AG08396 (cell line): ENCODE measurements at places on chromosomes 11 and 22.

DNA sequence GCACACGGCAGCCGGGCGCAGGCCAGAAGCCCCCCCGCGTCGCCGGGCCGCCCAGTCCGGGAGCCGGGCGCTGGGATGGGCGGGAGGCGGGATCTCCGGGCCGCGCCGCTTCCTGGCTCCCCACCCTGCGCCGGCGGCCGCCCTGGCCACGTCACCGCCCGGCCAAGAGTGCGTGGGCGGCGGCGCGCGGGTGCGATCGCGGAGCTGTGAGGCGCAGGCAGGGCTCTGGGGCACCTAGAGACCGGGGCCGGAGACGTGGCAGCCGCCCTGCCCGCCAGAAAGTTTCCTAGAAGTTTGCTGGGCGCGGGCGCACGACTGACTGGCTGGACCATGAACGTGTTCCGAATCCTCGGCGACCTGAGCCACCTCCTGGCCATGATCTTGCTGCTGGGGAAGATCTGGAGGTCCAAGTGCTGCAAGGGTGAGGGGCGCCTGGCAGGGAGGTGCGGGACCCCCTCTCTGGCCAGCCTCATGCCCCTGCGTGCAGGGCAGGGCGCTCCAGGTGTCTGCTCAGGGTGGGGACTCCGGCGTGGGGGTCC, at the start of gene KDELR3:
Gene KDELR3 (plus strand): TSS at position 193 of the 539 bp plus-strand sequence. CDS start 138 bp downstream, at position 331.
- DNase-seq, result peak; percentile 97

DNA sequence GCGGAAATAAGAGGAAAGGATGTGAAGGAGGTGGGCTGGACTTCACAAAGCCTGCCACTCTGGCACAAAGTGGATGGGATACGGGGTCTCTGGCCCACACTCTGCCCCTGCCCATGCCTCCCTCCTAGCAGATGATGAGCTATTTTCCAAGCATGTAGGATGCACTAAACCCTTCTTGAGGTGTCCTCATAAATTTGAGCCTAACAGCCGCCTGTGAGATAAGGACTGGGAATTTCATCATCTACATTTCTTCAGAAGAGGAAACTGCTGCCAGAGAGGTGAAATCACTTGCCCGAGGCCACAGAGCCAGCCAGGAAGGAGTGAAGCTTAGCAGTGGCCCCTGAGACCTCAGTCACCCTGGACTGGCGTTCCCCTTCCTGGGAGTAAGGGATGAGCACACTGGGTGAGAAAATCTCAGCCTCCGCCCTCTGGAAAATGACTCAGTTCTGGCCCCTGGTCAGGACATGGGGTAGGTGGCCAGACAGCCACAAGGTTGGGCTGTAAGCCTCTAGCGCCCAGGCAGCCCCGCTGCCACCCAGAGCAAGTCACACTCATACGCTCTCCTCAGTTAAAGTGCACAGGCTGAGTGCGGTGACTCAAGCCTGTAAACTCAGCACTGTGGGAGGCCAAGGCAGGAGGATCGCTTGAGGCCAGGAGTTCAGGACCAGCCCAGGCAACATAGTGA, 27.9 kb downstream of the MB start:
- no peak for DNase-seq

DNA sequence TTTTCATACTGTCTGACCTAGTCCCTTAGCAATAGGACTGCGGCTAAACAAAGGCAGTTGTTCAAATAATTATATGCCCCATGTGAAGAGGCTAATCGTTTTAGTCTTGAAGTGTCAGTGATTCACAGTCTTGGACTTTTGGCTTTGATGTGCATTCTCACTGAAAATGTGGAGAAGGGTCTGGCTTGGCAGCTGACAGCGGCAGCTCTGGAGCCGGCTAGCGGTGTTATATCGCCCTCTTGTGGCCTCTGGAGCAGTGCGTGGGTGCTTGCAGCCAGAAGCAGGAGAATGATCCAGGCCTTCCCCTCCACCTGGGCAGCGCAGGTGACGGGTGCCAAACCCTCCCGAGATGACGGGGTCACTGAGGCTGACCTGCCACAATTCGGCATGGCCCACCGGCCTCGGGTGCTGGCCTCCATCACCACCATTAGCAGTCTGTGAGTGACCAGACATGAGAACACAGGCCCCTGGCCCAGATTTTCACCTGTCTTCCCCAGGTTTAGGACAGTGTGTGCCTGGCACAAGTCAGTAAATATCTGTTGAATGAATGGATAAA, 90.3 kb upstream of the PITPNB start:
- DNase-seq, result peak; percentile 92

- peak; percentile 78 for DNase-seq
Observed at GRCh38 chr22:37681556-37682049, 4.5 kb upstream of the NOL12 start.

DNA sequence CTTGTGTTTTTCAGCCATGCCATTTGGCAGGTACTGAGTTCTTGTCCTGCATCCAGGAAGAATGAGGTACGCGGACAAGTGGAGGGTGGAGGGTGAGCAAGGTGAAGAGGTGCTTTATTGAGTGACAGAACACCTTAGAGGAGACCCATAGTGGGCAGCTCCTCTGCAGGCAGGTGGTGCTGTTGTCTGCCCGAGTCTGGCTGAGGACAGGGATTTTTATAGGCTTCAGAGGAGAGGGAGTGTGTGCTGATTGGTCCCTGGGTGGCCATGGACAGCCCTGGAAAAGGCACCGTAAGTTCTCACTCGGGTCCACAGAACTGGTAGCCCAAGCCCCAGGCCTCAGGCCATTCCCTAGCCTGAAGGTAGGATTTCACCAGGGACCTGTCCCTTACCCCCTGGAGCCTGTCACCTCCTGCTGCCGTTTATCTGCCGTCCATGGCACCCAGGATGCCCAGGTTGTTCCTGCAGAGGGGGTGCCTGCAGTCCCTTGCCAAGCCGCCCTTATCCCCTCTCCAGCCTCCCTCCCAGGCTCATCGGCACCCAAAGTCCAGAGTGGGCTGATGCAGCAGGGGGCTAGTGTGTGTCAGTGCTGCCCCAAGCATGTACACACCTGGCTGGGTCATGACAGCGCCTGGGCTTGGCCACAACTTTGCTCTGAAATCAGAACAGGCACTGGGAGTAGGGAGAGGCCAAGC, 213.6 kb downstream of the LRRC4C start:
- no peak for DNase-seq

DNA sequence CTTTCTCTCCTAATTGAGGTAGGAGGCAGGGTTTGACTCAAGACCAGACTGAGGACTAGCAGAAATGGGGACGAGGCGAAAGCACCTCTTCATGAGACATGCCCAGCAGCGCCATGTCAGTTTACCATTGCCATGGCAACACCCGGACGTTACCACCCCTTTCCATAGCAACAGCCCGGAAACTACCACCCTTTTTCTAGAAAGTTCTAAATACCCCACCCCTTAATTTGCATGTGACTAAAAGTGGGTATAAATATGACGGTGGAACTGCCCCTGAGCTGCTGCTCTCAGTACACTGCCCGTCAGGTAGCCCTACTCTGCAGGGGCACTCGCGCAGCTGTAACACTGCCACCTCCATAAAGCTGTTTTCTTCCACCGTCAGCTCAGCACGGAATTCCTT, 5.9 kb upstream of the RAC2 start:
- no peak for DNase-seq

GRCh38 chr11:75576499-75576918, 14.5 kb downstream of the SERPINH1 start:
- DNase-seq, result peak; percentile 61

GRCh38 chr11:77401486-77402217, 72.2 kb downstream of the PAK1 start:
- DNase-seq, result no peak

DNA sequence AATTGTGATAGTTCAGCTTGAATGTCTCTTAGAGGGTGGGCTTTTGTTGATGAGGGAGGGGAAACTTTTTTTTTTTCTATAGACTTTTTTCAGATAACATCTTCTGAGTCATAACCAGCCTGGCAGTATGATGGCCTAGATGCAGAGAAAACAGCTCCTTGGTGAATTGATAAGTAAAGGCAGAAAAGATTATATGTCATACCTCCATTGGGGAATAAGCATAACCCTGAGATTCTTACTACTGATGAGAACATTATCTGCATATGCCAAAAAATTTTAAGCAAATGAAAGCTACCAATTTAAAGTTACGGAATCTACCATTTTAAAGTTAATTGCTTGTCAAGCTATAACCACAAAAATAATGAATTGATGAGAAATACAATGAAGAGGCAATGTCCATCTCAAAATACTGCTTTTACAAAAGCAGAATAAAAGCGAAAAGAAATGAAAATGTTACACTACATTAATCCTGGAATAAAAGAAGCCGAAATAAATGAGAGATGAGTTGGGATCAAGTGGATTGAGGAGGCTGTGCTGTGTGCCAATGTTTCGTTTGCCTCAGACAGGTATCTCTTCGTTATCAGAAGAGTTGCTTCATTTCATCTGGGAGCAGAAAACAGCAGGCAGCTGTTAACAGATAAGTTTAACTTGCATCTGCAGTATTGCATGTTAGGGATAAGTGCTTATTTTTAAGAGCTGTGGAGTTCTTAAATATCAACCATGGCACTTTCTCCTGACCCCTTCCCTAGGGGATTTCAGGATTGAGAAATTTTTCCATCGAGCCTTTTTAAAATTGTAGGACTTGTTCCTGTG, 3.9 kb downstream of the MALAT1 start:
- DNase-seq, result no peak

- DNase-seq, result no peak
Observed at GRCh38 chr22:34587357-34588356, 478.3 kb upstream of the ISX start.

GRCh38 chr11:129910360-129910759, 15.0 kb upstream of the NFRKB start:
- no peak for DNase-seq

DNA sequence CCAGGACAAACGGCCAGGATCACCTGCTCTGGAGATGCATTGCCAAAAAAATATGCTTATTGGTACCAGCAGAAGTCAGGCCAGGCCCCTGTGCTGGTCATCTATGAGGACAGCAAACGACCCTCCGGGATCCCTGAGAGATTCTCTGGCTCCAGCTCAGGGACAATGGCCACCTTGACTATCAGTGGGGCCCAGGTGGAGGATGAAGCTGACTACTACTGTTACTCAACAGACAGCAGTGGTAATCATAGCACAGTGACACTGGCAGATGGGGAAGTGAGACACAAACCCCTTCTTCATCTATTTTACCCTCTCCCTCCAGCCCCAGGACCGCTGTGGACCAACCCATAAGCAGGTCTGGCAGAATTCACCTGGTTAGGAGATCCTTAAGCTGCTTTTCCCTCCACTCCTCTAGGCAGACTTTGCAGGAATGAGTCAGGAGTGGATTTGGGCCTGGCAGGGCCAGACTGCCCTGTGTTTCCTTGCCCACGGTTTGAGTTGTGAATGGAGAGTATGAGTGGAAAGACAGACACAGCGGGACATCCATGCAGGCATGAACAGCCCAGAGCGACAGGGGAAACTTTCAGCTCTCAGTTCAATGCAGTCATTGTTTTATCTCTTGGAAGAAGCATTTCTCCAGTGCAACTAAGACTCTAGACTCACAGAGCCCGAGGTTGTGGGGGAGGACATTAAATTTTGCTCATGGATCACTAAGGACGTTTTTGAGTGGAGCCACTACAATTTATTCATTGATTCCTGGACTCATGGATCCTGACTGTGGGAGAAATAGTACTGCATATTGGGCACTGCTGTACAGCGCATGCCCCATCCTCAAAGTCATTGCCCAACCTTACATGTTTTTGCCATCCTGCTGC, 75.3 kb upstream of the IGLL5 start:
- DNase-seq, result no peak

GRCh38 chr11:110479108-110480101, 49.7 kb downstream of the FDX1 start:
- DNase-seq, result no peak

GRCh38 chr11:64339754-64340408, at the start of gene CCDC88B:
TSS of gene CCDC88B (plus strand) at chr11:64340204. CDS start at chr11:64340267, 63 bp downstream.
- DNase-seq, result no peak

GRCh38 chr11:8384199-8384821, 120.6 kb upstream of the LMO1 start:
- DNase-seq, result no peak

DNA sequence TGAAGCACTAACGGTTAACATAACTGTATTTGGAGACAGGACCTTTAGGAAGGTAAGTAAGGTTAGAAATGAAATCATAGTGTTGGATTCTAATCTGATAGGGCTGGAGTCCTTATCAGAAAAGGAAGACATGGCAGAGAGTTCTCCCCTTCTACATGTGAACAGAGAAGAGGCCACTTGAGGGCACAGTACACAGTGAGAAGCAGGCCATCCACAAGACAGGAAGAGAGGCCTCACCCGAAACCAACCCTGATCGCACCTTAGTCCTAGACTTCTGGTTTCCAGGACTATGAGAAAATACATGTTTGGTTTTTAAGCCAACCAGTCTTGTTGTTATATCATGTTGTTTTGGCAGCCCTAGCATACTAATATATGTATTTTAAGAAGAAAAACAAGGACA, 170.0 kb downstream of the LRRC4C start:
- no peak for DNase-seq
